ENCODE measurements at places on chromosomes 6 and 20. TPM values are rescaled to one million over a fixed set of nuclear protein-coding genes. Genes with fewer than 3 reads are reported as not detected.

Gene HLA-DOB
- 1.2 TPM for total RNA-seq

- no peak for DNase-seq
Observed at GRCh38 chr6:148822819-148823218, 76.0 kb downstream of the UST start.

DNA sequence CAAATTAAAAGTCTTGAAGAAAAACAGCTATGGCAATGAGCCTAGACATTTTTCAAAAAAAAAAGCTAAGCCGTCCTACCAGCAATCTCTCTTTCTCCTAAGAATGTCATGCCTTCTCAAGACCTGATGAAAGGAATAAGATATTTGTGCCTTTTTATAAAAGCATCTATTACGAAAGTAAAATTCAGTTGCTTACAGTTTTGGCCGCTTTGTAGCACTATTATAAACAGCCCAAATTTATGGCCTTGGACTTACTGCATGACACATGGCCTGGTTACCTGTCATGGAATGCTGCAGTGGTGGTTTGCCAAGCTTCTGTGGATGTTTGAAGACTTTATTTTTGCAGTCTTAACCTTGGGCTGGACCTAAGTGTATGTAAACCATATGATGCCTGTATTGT lies 22.2 kb upstream of the VAPB start:
- DNase-seq: no peak

Gene RNF144B
- total RNA-seq: 30.3 TPM

DNA sequence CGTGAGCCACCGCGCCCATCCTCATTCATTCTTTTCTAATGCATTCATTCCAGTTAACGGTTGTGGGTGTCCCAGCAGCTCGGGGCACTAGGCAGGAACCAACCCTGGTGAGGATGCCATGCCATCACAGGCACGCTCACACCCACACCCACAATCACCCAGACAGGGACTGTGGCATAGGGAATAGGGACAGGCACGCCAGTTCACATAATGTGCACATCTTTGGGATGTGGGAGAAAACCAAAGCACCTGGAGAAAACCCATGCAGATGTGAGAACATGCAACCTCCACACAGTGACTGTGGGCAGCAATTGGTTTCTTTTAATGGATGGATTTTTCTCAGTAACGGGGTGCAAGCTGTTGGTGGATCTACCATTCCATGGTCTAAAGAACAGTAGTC lies 64.3 kb downstream of the IRF4 start:
- DNase-seq: no peak

DNA sequence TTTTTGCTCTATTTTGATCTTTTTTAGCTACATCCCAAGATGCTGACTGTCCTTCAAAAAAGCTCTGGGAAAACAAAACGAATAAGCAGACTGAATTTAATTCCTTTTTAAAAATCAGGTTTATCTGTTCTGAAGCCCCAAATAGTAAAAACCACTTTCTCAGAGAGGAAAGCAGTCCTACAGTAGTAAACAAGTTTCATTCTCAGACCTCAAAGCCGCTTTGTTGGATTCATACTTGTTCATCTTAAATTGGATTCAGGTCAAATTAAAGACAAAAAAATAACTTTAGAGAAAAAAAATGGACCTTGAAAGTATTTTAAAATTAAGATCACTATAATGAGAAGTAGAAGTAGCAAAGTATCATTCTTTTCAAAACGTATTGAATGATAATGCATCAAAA lies 96.1 kb upstream of the THEMIS start:
- no peak for DNase-seq

GRCh38 chr6:118542184-118542952 lies 5.7 kb upstream of the PLN start:
- DNase-seq: no peak

DNA sequence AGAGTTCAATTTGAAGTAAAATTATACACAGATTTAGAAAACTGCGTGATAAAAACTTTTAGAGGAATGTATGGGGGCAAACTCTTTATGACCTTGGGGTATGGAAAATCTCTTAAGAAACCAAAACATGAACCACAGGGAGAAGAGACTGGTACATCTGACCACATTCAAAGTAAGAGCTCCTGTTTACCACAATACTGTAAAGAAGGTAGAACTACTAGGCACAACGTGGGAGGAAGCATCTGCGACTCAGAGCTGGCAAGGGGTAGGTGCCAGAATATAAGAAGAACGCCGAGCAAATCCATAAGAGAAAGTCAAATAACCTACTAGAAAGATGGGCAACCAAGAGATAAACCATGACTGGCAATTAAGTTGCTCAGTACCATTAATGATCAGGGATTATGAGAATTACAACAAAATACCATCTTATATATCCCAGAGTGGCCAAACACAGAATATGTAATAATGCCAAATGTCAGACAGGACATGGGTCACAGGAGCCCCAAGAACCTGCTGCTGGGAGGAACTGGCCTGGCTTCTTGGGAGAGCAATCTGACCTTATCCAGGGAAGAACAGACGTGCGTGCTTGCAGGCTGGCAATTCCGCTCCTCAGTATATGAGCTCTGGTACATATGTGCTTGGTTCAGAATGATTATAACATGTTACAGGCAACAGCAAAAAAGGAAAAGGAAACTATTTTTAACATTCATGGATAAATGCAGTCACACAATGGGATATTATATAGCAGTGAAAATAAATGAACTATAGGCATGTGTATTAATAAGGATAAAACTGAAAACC lies 50.2 kb downstream of the INSM1 start:
- DNase-seq: no peak

DNA sequence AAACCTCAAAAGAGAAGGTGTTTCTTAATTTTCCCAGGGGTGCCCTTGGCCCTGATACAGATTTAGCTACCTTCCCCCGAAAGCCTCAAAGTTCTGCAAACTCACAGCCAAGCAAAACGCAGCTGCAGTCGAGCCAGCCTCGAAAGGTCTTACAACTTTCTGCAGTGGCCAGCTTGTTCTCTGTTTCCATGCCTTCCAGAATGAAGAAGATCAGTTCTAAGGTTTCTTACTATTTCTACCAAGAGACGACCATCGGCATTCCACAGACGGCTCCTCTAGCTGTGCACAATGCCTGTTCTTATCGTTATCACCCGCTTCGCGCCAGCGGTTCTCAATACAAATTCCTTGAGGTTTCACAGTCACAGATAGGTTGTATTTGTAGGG lies 28.5 kb upstream of the CCR6 start:
- DNase-seq: no peak

Gene THBS2
- 2.6 TPM for total RNA-seq

GRCh38 chr6:77816766-77817270 lies 164.0 kb downstream of the MEI4 start:
- no peak for DNase-seq

GRCh38 chr6:109079981-109080380 lies 14.7 kb downstream of the SESN1 start:
- DNase-seq: no peak

DNA sequence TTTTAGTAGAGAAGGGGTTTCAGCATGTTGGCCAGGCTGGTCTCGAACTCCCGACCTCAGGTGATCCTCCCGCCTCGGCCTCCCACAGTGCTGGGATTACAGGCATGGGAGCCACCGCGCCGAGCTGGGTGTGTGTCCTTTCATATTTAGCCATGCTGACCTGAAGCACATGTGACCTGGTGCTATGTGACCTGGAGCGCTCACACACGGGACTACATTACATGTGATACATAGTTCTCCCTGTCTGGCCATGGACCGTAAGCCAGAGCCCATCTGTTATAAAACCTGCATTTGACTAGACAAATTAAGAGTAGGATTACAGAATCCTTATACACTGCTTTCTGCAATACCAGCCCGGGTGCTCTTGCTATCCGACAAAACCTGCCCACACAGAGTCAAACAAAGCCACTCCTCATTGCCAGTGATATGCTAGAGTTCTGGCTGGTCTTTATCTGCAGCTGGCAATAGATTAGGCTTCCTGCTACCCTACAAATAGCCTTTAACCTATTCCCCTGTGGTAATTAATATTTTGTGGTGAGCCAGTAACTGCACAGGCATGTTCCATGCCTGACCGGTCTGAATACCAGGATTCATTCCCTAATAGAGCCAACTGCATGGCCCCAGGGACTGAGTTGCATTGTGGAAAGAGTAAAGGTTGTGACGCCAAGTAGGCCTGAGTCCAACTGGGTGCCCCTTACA lies 26.3 kb upstream of the FAM50B start:
- DNase-seq: no peak

DNA sequence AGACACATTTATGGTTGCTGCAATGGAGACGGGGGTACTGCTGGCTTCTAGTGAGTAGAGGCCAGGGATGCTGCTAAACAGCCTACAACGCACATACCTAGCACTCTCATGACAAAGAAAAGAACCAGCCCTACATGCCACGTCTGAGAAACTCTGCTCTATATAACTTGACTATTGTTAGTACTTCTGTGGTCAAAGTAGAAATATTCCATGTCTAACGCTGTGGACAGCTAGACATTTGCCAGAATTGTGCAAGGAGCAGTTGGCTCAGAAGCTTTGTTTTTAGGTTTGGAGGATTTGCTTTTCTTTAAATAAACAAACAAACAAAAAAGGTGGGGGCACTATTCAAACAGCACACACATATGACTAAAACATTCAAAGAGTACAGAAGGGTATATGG lies 20.5 kb downstream of the UBE2V1 start:
- DNase-seq: no peak

Measured in glomerular endothelial cell (primary cell).